ENCODE measurements at places on chromosomes 2 and 18. TPM values are rescaled to one million over a fixed set of nuclear protein-coding genes. Genes with fewer than 3 reads are reported as not detected.

GRCh38 chr2:2324565-2325101 lies 6.4 kb downstream of the MYT1L start:
- no peak for DNase-seq

DNA sequence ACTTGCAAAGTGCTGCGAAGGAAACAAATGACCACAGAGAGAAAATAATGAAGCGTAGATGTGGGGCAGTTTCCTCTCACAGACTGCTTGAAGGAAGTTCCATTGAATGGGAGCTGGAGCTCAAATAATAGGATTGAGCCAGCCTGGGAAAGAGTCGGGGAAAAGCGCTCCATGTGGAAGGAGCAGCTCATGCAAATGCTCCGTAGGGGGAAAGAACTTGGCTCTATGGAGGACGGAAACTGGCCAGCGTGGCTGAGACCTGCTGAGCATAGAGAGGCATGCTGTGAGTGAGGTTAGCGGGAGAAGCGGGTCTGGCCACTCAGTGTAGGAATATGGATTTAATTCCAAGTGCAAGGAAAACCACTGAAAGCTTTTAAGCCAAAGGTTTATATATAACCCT lies 28.6 kb upstream of the VIT start:
- DNase-seq, result no peak

- no peak for DNase-seq
These were observed 47.8 kb downstream of the NHEJ1 start for GRCh38 chr2:219112651-219113338.

DNA sequence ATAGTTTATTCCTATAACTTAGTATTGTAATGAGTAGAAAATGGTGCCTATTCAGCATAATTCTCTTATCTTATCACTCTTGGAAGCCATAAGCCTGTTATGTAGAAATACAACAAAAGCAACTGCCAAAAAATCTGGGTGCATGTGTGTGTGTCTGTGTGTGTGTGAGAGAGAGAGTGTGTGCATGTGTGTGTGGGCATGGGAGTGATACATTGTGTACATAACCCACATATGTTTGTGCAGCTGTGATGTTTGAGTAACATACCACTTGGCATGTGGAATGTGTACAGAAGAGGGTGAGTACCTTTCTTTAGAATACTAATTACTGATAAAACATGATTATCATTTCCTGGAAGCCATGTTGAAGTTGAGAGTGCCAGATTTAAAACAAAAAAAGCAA lies 642.3 kb upstream of the SYT4 start:
- DNase-seq, result no peak

- DNase-seq, result no peak
These were observed 115.6 kb downstream of the GLI2 start for GRCh38 chr2:120851116-120851773.

DNA sequence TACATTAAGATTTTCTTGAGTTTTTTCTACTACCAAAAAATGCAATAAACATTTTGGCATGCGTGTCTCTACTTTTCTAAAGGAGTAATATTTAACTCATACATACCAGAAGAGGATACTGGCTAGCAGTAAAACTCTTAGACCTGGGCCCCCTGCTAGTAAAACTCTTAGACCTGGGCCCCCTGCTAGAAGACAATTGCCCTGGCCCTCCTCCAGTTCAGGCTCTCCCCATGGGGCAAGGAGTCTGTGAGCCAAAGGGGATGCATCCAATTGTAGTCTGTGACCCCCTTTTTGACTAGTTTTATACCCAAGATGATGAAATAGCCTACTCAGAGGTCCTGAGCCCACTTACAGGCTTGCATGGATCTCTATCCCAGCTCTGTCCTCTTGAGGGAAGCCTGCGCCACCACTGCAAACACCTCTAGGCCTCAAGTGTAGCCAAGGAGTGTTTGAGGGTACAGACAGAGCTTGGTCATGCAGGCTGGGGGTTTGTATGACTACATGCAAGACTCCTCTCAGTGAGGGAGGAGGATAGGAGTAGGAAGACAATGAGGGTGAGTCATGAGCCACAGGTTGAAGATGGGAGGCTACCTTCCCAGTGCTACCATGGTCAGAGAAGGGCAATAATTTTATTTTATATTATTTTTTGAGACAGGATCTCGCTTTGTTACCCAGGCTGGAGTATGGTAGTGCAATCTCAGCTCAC lies 45.2 kb upstream of the PGAP1 start:
- no peak for DNase-seq

GRCh38 chr18:49416511-49416910 lies 43.9 kb downstream of the DYM start:
- no peak for DNase-seq

DNA sequence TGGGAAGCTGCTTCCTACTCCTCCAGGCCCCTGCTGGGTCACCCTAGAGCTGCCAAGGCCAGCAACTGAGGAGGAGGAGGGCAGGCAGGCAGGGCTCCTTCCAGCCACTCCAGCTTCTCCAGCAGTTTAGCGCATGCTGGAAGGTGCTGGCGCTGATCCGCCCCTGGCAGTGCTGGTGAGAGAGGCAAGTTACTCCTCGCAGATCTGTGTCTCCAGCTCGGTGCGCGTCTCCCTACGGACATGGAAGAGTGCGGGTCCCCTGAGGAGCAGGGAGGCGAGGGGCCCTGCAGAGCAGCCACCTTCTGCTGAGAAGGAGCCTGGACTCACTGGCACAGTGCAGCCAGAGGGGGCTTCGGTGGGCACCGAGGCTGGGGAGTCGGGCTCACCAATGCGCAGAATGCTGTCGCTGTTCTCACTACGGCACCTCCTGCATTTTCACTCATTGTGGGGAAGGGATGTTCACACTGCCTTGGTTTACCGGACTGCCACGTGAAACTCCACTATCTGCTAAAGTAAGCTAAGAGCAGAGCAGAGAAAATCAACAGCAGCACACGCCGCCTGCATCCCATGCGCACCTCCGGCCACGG lies 206.0 kb downstream of the HDAC4 start:
- DNase-seq, result no peak

DNA sequence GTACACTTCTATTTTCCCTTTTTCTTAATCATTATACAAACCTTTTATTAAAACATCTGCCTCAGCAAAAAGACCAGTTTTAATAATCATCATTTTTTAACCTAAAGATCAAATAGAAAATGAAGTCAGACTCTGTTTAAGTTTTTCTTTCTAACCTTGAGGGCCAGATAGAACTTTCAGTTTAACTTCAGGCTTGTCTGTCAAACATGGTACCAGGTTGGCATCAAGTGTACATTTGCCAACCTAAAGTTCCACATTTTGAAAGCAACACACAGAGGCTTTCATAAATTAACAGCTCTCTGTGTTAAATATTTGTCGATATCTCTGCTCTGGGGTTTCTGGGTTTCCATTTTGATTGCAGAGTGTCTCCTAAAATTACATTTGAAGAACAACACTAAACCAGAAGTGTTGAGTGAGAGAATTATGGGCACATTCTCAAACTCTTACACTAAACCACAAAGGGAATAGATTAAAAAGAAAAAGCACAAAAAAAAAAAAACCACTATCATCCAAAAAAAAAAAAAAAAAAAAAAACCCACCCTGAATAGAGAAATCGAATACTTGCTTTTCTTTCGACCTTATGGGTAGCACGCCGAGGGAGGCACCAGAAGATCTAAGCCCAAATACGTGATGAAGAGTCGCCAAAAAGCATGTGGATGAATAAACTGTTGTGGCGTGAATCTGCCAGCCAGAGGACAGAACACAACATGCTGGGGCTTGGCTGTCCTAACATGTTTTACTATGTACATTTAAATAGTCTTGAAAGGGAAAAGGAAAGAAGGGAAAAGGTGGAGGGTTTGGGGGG lies 166.2 kb downstream of the TCF4 start:
- DNase-seq, result no peak

DNA sequence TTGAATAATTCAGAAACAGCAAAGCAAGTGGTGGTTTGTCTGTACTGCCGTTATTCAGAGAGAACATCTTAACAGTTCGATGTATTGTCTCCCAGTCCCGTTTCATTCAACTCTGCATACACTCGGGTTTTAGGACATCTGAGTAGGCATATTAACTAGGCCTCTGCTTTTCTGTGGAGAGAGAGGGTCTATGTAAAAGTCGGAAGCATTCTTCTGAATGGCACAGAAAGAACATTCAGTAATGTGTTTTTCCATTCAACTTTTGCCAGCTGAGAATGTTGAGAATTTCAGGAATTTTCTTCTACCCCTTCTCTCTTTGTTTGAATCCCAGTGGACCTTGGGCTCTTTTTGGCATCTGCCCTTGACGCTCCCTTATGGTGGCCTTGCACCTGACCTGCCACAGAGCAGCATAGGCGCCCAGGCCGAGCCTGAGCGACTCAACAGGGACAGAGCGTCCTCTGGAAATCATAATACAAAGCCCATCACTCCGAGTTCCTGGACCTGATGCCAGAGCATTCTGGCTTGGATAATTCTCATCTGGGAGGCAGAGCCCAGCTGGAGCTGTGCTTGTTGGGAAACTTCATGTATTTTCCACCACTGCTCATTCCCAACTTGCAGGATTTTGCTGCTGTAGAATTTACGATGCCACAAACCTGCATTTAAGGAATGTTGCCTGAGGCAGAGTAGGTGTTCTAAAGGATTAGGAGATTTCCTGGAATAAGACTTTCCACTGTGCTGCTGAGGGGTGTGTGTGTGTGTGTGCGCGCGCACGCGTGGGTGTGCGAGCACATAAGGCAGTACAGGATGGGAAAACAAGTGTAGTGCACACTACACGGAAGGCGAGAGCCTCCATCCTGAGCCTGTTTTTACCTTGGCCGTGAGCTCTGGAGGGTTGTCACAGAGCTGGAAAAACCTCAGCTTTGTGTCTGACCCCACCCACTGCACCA lies 77.2 kb upstream of the TXNDC2 start:
- no peak for DNase-seq

GRCh38 chr2:172836827-172837226 lies 101.2 kb downstream of the RAPGEF4 start:
- no peak for DNase-seq

- DNase-seq, result peak; percentile 53
These were observed 27.8 kb upstream of the GAREM2 start for GRCh38 chr2:26144953-26145680.

- no peak for DNase-seq
These were observed 2.7 kb downstream of the BIN1 start for GRCh38 chr2:127104166-127104660.

DNA sequence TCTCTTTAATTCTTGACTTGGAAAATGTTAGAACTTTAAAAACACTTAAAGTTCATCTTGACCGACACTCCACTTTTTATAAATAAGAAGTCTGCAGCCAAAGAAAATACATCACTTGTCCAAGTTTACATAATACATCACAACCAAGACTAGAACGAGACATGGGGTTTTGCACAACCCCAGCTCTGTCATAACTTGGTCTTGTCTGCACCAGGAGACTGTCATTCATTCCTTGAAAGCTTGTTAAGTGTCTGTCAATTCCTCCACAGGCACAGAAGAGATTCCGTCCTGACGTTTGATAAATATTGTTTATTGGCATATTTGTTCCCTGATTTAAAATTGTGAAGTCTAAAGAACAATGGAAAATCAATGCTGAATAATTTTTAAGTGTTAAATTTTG lies 139.5 kb upstream of the SETBP1 start:
- DNase-seq, result no peak

DNA sequence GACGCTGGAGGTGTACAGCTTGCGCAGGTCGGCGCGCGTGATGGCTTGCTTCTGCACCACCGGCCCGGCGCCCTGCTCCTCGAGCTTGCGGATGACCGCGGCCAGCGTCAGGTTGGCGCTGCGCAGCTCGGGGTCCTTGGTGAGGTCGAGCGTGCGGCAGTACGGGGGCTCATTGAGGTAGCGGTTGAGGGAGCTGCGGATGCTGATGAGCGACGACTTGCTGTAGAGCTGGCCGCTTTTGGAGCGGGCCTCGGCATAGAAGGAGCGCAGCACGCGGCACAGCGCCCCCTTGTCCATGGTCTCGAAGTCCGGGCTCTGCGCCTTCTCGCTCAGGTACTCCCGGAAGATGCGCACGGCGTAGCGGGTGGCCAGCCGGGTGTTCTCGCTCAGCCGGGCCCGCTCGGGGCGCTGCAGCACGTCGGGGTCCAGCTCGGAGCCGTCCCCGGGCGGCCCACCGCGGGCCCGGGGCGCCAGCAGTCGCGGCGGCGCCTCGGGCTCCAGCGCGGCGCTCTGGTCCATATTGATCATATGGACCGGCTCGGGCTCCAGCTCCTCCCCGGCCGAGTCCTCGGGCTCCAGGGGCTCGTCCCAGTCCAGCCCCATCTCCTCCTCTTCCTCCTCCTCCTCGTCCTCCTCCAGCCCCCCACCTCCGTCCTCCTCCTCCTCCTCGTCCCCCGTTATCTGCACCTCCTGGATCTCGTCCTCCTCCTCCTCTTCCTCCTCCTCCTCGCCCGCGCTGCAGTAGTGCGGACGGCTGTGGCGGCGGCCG lies 523 bp downstream of the KCTD1 start:
- peak; percentile 68 for DNase-seq

DNA sequence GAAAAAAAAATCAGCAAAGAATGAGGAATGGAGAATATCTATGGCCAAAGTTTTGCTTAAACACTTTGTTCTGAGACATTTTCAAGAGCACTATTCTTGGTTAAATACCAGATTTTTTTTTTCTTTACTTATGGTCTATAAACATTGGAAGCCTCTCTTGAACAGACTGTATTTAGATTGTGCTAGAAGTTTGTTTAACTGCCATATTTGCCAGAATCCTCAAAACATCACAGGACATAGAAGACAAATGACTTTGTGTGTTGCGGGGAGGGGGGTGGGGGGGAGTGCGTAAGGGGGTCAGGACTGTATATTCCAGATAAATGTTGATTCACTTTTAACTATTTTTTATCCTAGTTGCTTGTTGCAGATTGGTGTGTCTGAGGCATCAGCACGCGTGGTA lies 262.0 kb downstream of the MEIS1 start:
- no peak for DNase-seq

DNA sequence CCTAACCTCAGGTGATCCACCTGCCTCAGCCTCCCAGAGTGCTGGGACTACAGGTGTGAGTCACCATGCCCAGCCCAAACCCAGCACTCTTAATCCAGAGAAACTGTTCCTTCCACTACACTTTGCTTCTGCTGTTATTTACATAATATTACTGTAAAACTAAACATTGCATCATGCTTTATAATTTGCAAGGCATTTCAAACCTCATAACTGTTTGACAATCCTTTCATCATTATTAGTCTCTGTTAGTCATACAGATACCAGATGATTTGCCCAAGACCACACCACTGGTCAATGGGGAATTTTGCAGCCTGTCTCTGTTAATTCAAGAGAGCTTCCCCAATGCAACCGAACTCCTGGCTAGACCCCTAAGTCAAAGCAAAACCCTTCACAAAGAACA lies 338.3 kb downstream of the ALK start:
- DNase-seq, result no peak

- no peak for DNase-seq
These were observed 45.7 kb downstream of the QPCT start for GRCh38 chr2:37389989-37390765.

DNA sequence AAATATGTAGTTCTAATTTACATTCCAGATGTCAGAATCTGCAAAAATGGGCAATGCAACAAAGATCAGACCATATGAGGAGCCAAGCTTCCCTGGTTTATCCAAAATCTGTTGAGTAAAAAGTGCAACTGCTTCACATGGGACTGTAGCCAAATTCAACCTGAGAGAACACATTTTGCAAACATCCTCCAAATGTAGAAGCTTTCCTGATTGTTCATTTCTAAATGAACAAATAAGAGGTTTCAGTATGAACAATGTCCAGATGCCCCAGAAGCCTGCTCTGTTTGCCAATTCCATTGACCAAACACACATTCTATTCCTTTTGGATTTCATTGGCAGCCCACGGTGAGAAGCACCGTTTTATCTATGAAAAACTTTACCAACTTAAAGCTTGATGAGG lies 117.9 kb upstream of the OSR1 start:
- no peak for DNase-seq

The STK39 gene
- total RNA-seq, result 46.1 TPM

The ZAP70 gene
- total RNA-seq, result 0.82 TPM

The FBXO41 gene
- total RNA-seq, result 20.0 TPM

The TCF7L1 gene
- total RNA-seq, result 0.41 TPM

The PLEKHH2 gene
- 7.3 TPM for total RNA-seq
